ENCODE measurements at places on chromosomes 7 and 10.

- DNase-seq, result no peak
Measured at GRCh38 chr10:63707254-63707910, 186.2 kb downstream of the REEP3 start.

- no peak for DNase-seq
Measured at GRCh38 chr10:133473270-133473669, 19.5 kb downstream of the SCART1 start.

- no peak for DNase-seq
Measured at GRCh38 chr7:111730476-111731300, 168.4 kb upstream of the IMMP2L start.

DNA sequence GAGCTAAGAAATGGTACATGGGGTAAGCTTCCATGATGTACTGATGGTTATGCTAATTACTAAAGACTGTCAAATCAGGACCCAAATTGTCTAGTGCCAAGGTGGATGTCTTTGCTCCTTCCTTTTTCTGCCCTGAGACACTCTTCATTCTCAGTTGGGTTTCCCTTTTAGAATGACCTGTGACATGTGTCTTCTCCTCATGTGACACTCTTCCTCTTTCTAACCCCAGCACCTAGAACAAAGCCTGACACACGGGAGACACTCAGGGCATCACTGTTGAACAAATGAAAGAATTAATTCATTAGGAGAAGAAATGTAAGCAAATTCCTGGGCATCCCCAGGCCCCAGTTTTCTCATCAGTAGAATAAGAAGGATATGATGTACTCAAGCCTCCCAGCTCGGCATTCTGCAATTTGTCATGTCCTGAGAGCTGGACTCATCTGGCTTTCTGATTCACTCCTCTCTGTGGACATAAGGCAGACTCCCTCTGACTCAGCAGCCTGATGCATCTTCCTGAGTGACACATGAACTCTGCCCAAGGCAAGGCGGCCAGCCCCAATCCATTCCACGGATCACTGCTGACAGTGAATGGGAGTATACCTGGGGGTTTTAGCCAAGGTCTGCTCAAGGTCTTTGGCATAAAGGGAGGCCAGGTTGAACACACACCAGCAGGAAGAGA, 473.8 kb downstream of the KCNMA1 start:
- DNase-seq, result no peak

- no peak for DNase-seq
Measured at GRCh38 chr7:36208426-36208825, 55.4 kb downstream of the EEPD1 start.

DNA sequence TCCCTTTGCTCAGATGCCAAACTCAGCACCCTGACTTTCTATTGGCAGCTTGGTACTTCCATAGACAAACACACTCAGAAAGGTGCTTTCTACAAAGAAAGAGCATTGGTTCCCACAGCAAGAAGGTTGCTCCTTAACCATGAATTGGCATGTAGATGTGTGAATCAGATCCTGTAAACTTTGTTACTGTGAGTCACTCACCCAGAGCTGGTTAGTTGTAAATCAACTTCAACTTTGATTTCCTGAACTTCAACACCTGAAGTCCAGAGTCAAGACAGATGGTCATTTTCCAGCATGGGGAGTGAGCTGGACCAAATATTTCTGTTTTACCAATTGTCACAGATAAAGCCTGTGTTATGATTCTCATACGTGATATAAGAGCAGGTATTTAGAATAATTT, 797.2 kb downstream of the TNS3 start:
- no peak for DNase-seq

All from NCI-H1048 (cell line).